OCI-M1 (cell line): ENCODE measurements at places on chromosomes 5 and 9.

GRCh38 chr9:125990793-125991220 is 243.6 kb downstream of the PBX3 start:
- no peak for DNase-seq

- no peak for DNase-seq
These were observed 56.5 kb downstream of the TRIP13 start for GRCh38 chr5:949275-949543.

GRCh38 chr9:135734616-135735144 is 32.7 kb downstream of the KCNT1 start:
- DNase-seq, result no peak

DNA sequence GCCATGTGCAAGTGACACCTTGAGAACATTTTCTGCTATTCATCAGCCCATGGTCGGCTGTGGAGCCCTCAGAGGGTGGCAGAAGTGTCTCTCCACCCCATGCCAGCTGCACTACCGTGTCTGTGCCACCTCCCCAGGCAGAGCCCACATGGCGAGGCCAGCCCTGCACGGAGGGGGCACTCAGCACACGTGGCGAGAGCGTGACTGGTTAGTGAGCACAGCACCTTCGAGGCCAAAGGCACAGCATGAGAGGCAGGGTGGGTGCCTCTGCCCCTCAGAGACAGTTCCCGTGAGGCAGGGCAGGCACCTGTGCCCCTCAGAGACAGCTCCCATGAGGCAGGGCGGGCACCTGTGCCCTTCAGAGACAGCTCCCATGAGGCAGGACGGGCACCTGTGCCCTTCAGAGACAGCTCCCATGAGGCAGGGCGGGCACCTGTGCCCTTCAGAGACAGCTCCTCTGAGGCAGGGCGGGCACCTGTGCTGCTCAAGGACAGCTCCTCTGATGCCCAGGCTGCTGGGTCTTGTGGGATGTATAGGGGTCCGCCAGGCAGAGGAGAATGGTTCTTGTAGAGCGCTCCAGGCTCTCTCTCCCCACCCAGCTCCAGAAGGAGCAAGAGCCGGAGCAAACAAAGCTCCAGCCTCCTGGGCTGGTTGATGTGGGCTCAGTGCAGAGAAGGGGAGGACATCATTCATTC is 179.8 kb upstream of the PPP1R26 start:
- DNase-seq, result no peak

DNA sequence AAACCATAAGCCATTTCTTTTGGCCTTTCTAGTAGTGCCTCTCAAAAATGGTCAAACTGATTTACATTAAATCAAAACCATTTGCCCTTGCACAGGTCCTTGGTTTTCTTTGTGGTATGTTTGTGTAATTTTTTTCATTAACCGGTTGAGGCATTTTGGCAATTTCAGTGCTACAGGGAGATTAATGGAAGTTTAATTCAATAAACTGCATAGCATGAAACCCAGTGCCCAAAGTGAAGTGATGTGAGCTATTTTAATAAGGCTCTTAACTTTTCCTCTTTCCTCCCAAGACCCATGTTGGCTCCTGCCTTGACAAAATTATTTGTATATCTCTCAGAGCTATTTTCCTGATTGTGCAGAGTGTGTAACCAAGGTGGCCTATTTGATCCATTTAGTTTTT is 326.2 kb upstream of the SEMA6A start:
- DNase-seq, result no peak

- DNase-seq, result no peak
These were observed 150.2 kb downstream of the GABBR2 start for GRCh38 chr9:98558575-98558974.

- DNase-seq, result no peak
These were observed 2185.8 kb upstream of the ACO1 start for GRCh38 chr9:30198463-30199309.

- DNase-seq, result peak; percentile 83
These were observed 23.2 kb downstream of the EGR1 start for GRCh38 chr5:138488481-138488945.

DNA sequence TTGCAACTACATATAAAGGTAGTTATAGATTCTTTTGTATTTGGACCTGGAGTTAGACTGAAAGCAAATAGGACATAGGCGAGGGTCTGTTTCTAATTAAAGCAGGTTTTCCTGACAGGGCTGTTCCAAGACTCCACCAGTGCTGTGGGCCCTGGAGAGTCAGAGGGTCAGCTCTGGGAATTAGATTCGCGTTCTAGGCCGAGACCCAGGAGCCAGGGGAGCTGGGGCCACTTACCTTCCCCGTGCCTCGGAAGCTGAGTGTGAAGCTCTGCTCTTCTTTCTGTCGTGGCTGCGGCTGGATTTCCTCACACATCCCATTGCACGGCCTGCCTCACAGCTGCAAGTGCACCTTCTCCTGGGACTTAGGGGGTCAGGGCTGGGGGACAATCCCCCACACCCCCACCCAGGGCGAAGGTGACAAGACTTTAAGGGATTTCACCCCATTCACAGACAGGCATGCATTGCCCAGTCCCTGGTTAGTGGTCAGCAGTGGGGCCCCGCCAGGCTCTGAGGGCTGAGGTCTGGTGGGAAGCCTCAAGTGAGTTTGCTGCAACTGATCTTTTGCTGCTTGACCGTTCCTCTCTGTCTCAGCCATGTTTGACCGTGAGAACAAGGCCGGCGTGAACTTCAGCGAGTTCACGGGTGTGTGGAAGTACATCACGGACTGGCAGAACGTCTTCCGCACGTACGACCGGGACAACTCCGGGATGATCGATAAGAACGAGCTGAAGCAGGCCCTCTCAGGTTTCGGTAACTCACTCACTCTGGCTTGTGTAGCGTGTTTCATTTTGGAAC is 15.3 kb upstream of the AHRR start:
- DNase-seq, result no peak

DNA sequence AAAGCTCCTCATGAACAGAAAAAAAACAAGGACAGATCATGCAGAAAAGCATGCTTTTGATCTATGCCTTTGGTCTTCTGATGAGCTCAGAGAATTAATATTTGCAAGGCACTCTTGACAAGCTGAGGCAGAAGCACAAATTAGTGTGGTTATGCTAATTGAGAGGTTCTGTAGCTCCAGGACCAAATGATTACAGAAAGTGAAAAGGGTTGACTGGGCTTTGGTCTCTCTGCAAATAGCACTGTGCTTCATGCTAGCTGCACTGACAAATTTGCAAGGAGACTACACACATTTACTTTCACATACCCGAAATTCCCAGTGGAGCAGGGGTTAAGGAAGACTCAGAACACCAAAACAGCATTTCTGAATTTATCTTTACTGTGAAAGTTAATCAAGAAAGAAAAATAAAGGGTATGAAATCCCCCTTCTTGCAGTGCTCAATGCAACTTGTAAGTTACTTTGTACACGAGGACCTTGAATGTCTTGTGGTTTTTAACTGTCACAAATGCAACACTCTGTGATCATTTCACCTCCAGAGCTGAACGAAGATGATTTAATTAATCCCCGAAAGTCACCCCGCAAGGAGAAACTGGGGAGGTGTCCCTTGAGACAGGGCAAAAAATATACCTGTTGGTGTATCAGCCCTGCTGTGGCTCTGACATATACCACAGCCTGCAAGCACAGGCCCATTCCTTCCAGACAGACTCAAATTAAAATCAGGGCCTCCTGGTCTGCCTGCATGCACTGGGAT is 11.9 kb downstream of the RAPGEF1 start:
- DNase-seq, result no peak

GRCh38 chr5:108264533-108264932 is 117.4 kb downstream of the FBXL17 start:
- DNase-seq, result no peak

- DNase-seq, result peak; percentile 55
These were observed 13.7 kb downstream of the GLRX start for GRCh38 chr5:95808686-95809413.

DNA sequence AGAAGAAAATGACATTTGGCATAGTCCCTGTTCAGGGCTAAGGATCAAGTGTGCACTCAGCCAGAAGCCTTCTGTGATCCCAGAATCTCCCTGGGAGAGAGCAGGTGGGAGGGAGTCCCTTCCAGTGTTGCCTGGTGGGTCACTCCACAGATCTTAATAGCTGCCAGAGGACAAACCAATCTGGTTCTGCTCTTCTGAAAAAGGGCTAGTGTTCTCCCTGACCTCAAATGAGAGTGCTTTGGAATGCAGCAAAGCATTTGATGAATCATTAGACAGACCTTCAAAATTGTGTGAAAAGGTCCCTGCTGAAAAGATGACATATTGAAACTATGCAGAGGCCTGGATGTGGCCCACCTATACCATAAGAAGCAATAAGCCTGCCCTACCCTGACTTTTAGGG is 339.7 kb downstream of the TMEM232 start:
- DNase-seq, result no peak

- DNase-seq, result no peak
These were observed 102.2 kb upstream of the MOCS2 start for GRCh38 chr5:53211799-53212198.

DNA sequence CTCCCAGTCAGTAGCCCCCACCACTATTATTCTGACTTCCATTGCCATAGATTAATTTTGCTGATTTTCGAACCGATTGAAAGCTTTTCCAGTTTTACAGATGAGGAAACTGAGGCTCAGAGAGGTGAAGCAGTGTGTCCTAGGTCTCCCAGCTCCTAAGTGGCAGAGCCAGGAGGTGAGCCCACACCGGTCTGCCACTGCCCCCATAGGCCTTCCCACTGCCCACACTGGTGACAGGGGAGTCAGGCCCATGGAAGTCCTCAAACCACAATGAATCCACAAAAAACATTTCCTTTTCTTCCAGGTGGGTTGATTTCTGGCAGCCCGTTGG is 54.9 kb upstream of the RPL26L1 start:
- no peak for DNase-seq

DNA sequence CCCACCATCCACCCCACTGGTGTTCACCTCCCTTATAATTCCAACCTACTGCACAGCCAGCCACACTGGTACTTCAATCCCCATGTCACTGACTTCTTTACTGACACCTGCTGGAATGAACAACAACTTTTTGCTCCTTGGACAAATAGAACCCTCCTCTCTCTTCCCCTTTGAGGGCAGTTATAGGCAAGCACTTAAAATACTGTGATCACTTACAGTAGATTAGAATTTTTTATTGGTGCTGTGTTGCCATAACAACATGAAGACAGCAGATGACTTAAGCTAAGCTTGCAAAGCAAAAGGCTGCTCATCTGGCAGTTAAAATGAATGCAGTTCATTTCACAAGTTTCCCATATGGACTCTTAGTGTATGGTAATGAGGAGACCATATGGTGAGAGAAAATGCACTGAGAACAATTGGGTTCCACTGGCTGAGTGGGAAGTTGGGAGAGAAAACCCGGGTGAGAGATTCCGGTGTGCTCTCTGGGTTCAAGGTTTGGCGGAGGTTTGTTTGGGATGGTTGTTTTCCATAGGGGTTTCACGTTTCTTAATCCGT is 374.3 kb downstream of the EBF1 start:
- no peak for DNase-seq

DNA sequence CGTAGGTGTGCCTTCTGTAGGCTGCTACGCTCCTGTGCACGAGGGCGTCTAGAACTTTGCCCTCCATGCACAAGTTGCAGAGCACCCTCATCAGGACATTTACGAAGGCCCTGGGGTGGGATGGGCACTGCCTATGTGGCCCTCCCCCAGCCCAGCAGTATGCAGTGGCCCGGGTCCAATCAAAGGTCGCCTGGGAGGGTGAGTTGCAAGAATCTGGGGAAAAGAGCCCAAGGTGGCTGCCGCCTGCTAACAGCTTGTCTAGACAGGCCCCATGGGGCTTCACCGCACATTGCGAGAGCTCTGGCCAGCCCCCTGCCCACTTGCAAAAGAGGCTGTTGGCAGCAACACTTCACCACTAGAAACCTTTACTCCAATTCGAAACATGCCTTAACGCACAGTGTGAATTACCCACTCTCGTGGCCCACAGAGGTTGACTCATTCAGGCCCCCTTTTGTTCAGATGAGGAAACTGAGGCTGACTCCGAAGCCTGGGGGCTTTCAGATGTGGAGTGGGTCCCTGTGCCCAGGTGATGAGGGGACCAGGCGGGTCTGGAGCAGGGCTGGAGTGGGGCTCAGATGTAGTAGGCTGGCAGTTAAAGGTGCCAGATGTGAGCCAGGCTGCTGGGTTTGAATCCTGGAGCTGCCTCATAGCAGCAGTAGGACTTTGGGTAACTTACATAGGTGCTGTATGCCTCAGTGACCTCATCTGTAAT is 31.8 kb upstream of the IL17B start:
- DNase-seq, result no peak

GRCh38 chr9:130330202-130330862 is 64.8 kb downstream of the HMCN2 start:
- DNase-seq, result no peak

DNA sequence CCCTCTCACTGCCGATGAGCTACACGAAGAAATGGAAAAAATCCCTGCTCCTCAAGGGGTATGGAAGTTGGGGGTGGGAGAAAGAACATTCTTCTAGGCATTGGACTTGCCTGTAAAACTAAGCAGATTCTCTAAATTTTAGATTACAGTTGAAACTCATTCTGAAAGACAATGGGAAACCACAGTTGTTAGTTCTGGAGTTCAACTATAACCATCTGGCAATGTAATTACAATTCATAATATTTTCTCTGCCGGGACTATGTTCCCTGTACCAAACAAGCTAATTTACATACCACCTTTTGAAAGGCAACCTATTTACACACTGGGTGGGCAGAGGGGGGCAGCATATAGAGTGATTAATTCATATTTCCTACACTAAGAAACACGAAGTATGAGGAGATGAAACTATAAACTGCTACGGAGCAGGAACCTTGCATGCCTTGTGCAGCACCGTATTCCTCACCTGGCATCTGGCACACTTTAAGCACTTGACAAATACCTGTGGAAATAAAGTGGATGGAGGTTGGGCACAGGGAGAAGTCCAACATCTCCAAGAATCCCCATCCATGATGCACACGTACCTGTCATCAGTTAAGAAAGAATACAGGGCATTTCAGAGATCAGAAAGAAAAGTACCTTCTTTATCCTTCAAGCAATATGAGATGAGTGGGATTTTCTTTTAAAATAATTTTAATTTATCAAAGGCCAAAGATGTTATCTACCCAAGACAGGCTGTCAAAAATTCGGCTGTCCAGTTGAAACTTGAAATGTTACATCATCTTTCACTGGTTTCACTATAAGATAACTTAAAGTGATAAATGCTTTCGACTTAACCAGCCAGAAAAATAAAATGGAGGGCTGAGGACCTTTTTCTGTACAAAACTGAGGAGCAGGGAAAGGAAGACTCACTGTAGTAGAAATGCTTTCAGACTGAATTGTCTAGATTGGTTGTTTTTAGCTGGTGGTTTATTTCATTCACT is 54.2 kb downstream of the SSBP2 start:
- peak; percentile 45 for DNase-seq
